Activated CD4-positive, alpha-beta T cell treated with anti-CD3 and anti-CD28 coated beads for 36 hours (primary cell): ENCODE measurements at places on chromosomes 2 and 18.

- no peak for DNase-seq
Observed at GRCh38 chr2:64307421-64307820, 146.5 kb upstream of the LGALSL start.

- no peak for DNase-seq
Observed at GRCh38 chr2:65818873-65819451, 386.6 kb upstream of the SPRED2 start.

- no peak for DNase-seq
Observed at GRCh38 chr2:198595721-198596120, 791.3 kb downstream of the PLCL1 start.

- peak; percentile 67 for DNase-seq
Observed at GRCh38 chr2:74915743-74916142, 42.7 kb upstream of the POLE4 start.

DNA sequence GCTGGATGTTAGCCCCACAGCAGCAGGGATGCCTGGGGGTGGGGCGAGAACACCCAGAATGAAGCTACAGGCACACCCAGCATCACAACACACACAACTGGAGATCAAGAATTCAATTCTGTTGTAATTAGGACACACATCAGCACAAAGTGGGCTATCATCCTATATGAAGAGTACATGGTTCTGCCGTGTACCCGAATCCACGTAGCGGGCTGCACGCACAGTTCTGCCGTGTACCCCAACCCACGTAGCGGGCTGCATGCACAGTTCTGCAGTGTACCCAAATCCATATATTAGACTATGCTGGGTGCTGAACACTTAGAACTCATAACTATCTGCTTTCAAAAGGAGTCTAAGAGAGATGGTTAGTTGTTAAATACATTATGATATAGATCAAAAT lies 86.5 kb downstream of the EIPR1 start:
- DNase-seq: no peak

GRCh38 chr2:54577035-54577434 lies 120.9 kb downstream of the SPTBN1 start:
- DNase-seq: no peak

- DNase-seq: no peak
Observed at GRCh38 chr2:97993926-97994325, 1.8 kb downstream of the TMEM131 start.

DNA sequence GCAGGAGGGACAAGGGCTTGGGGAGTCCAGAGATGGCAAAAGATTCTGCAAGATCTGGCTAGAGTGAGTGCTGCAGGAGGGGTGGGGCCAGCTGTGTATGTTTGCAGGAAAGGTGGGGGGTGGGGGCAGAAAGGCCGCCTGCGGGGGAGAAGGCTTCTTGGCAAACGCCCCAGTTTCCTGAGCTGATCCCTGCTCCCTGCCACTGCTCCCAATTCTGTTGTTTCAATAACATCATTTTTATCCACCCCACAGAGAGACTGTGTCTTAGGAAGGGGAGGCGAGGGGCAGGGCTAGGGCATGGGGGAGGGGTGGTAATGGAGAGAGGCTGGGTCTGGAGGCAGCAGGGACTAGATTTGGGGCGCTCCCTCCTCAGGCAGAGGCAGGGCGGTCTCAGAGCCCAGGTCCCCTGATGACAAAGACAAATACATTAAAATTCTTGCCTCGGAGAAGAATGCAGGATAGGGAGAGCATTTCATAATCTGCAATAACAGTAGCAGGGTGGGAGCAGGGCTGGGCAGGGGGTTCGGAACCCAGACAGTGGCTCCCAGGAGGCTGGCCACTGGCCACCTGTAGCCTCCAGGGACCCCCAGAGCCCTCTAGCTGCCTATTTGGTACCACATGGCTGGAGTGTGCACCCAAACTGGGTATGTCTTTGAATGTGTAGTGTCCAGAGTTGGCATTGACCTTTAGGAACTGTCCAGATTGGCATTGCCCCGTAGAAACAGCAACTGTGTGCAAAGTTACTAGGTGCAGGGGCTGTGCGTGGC lies 2.1 kb upstream of the WNT6 start:
- no peak for DNase-seq

GRCh38 chr2:196459539-196459938 lies 180.0 kb upstream of the CCDC150 start:
- DNase-seq: no peak

GRCh38 chr2:229037621-229038020 lies 233.5 kb downstream of the PID1 start:
- no peak for DNase-seq

DNA sequence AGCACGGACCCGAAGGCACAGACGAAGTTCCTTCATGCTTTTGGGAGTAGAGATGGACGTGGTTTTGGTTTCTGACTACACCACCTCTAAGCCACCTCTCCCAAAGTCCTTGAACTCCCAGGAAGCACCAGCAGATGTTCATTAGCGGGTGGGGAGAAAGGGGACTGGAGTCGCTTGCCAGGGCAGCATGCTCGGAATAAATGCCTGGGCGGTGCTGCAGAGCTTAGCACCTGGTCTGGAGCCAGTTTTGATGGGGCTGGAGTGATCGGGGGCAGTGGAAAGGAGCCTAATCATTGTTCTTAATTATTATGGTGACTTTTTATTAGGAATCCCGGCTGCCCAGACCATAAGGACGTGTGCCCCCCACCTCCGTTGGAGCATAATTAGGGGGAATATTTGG lies 220.8 kb downstream of the TFCP2L1 start:
- DNase-seq: no peak

DNA sequence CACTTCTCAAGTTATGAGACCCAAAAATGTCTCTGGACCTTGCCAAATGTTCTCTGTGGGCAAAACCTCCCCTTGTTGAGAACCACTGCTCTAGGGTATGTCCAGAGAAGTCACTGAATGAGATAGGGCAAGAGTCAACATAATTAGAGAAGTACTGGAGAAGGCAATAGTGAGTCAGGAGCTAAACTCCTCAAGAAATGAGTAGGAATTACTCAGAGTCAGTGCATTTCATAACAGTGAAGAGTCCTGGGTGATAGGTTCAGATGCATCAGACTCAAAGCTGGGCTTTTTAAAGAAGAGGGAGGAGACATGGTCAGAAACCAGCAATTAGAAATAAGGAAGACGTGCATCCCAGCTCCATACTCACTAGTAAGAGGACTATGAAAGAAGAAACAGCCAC lies 38.6 kb upstream of the IHH start:
- DNase-seq: no peak

GRCh38 chr18:77059294-77059916 lies 73.2 kb downstream of the MBP start:
- peak; percentile 61 for DNase-seq

DNA sequence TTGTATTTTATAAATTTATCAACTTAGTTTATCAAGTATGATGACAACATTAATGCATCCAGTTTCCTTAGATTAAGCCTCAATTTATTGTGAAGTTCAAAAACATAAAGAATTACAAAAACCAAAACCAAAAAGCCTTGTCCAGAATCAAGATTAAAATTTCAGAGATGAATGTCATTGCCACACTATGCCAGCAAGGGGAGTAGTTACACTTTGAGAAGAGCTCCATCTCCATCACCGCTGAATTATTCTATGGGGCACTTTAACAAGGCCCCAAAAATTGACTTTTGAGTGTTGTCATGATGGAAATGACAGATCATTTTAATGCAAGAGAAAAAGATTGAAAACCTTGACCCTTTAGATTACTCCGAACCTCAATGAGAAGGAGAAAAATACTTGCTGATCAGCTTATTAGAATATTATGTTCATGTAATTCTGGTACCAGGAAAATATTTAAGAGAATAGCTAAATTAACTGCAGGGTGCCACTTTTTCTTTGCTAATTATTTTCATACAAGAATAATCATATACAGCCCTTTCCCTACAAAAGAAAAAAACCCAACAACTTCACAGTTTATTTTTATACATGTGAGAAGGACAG lies 152.5 kb upstream of the AQP4 start:
- DNase-seq: no peak

- DNase-seq: no peak
Observed at GRCh38 chr18:44701227-44701626, 20.5 kb downstream of the SETBP1 start.

- no peak for DNase-seq
Observed at GRCh38 chr2:203928849-203929248, 7.7 kb upstream of the ICOS start.

GRCh38 chr18:73945130-73945792 lies 202.4 kb downstream of the FBXO15 start:
- DNase-seq: no peak

- DNase-seq: no peak
Observed at GRCh38 chr2:186806591-186806990, 42.4 kb downstream of the ZSWIM2 start.

DNA sequence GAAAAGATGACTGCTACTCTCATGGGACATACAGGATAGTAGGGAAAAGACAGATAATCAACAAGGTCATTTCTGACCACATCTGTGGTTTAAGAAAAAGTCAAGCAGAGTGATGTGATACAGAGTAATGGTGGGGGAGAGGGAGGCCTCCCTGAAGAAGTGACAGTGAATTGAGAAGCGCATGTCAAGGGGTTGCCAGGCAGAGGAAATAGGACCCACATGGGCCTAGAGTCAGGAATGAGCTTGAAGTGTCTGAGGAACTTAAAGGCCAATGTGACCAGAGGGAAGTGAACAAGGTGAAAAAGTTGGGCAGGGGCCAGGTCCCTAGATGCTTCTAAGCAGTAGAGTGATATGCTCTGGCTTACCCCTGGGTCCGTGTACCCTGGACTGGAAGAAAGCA lies 113.5 kb upstream of the PPP1CB start:
- DNase-seq: no peak

DNA sequence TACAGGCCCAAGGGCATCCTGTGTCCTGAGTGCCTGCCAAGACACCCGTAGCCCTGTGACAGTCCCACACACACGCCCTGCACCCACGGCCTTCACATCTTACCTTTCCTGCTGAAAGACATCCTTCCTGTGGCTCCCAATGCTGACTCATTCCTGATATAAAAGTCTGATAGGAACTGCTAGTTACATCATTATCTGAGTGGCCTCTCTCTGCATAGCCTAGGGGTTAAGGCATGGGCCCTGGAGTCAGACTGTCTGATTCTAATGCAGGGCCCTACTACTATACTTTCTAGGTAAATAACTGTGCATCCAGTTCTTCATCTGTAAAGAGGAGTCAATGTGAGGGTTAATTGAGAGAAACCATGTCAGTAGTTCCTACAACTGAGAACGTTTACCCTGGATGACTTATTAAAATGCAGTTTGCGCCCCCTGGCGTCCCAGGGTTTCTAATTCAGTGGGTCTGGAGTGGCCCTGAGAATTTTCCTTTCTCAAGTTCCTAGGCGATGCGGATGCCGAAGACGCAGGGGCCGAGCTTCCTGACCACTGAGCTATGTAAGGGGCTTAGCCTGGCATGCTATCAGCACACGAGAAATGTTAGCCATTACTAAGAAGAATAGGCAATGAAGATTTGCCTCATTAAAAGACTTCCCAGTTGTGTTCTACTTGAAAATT lies 6.0 kb upstream of the GPR45 start:
- DNase-seq: peak; percentile 85

DNA sequence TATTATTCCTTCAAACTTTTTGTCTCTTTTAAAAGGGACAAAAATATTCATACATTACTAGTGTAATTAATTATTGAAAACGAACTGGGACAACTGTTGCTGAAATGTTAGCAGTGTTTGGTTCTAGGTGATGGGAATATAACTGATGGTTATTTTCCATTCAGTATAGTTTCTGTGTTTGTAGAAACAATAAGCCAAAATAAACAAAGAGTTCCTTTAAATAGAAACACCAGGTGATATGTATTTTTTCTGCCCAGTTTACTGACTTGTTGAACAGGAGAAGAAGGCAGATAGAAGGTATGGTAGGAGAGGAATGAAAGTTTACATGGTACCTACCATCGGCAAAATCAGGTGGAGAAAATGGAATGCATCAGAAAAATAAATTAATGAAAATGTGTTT lies 74.2 kb downstream of the LYPD6B start:
- no peak for DNase-seq

GRCh38 chr2:94873362-94874276 lies 2.4 kb downstream of the TEKT4 start:
- DNase-seq: no peak

DNA sequence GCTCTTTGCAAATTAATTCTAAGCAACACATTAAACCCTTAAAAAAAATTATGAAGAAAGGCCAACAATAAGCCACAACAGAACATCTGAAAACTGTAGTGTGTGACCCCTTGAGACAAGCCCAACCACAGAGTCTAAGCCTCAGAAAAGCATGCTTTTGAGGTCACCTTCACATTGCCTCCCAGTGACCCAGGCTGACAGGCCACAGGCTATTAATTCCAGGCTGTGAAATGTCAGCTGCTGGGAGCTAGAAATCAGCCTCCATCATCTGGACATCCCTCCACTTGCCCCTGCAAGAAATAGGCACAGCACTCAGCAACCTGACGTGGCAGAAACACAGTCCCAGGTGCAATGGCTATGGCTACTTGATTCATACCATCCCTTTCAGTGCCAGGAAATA lies 179.4 kb upstream of the ZFP36L2 start:
- no peak for DNase-seq

DNA sequence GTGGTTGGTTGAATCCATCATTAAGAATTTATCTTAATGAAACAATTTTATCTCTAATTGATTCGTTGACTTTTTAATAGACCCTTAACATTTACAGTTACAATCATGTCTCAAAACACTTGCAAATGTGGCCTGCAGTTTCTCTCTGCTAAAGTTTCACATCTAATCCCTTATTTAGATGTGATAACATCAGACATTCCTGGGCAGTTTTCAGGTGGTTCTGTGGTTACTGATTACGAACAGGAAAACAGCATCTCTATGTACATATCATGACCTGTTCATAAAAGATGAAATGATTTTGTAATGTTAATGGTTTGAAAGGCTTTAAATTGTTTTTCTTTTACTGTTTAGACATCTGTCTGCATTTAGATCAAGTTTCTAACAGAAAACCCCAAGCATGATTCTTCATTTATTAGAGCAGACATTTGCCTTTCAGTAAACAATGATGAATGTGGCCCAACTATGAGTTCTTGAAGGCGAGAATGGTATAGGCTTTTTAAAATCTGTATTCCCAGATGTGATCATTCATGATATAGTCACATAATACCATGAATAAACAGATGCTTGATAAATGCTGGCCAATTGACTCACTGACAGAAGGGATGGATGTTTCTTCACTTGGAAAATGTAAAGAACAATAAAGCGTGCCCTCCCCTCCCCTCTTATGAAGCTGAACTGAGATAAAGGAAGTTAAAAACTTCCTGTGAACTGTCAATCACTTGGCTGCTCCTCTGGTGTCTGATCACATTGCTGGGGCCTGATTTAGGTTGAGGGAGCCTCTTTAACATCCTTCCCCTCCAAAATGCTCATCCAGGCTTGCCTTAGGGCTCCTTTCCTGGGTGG lies 3.5 kb downstream of the CAPN14 start:
- DNase-seq: no peak

- DNase-seq: peak; percentile 90
Observed at GRCh38 chr2:231714639-231715498, 6.5 kb downstream of the PTMA start.

DNA sequence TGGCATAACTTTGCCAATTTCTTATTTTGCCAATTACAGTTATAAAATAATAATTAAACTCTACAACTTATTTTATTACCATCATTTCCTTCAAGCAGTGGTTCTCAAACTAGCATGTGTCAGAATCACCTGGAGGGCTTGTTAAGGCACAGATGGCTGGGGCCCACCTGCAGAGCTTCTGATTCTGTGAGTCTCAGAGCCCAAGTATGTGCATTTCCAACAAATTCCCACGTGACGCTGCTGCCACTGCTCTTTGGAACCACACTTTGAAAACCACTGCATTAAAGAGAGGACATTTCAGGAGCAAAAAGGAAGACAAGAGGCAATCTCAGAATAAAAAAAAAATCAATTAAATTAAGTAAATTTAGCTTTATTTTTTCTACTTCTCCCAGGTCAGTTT lies 94.0 kb upstream of the HNRNPA3 start:
- DNase-seq: no peak
